Lower lobe of right lung (tissue), 2 donors: ENCODE measurements at places on chromosomes 3 and 15. TPM values are rescaled to one million over a fixed set of nuclear protein-coding genes. Genes with fewer than 3 reads are reported as not detected.
A peak's percentile ranks its signal among the peaks of the same experiment; 100 is the strongest.

Gene SMCO1
- not detected for total RNA-seq

- no peak for DNase-seq
Measured at GRCh38 chr3:194135516-194135805, 487 bp upstream of the HES1 start.

GRCh38 chr3:99825004-99825640 is 7.5 kb downstream of the CMSS1 start:
- no peak for DNase-seq

- DNase-seq, result no peak
Measured at GRCh38 chr15:57919754-57920153, 145.8 kb downstream of the ALDH1A2 start.

DNA sequence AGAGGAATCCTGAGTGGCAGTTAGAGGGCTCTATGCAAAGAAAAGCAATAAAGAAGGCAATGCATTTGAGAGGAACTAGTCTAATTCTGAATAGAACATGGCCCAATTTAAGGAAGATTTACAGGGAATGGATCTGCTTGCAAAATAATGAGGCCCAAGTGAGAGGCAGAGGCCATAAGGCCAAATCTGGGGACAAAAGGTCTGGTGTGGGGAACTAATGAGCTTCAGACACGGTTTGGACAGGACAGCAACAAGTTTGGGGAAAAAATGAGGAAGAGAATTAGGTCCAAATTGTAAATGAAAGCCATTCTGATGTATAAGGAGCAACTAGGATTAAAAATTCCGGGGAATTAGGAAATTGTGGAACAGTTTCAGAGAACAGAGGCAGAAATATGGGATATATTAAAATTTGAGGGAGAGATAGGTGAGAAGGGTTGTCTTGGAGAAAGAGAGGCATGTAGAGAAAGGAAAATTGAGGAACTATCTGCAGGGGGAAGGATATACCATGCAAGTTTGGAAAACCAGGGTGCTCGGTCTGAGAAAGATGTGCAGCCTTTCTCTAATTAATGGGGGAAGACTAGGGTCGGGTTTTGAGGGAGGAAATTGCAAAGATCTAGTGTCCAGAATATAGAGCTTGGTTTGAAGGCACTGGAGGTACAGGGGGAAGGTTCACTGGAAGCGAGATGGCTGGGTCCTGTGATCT is 73.8 kb downstream of the RBPMS2 start:
- DNase-seq, result no peak

DNA sequence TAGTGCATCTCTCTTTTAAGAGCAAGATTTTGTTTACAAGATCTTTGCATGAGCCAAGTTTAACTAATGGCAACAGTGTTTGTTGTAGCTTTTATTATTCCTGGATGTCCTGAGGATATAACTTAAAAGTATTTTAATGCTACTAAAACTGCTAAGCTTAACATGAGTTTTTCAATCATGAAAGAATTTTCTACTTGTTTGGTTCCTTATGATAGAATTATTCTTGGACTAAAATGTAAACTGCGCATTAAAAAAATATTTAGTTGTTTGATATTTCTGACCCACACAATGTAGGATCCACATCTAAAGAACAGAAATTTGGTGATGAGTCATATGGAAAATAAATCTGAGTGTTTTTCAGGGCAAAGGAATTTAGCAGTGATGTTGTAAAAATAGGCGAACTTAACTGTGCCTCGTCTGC is 70.8 kb downstream of the RAP2B start:
- DNase-seq, result no peak

- no peak for DNase-seq
Measured at GRCh38 chr3:48088056-48088748, 72.0 kb upstream of the MAP4 start.

DNA sequence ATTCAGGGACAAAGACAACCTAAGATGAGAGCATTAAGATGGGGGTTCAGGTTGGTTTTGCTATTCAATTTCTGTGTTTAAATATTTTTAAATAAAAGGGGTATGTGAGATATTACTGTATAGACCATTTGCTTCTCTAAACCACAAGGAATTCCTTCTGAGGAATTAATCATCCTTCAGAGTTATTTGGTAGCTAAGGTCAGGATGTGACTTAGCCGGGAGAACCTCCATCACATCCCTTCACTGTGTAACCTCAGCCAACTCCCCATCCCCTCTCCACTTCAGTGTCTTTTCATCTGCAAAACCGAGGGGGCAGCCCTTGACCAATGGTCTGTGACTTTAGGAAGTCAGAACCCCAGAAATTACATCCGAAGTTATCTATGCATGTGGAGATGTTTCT is 48.7 kb upstream of the SKOR1 start:
- DNase-seq, result no peak

- DNase-seq, result no peak
Measured at GRCh38 chr3:64928683-64929082, 240.9 kb upstream of the ADAMTS9 start.

DNA sequence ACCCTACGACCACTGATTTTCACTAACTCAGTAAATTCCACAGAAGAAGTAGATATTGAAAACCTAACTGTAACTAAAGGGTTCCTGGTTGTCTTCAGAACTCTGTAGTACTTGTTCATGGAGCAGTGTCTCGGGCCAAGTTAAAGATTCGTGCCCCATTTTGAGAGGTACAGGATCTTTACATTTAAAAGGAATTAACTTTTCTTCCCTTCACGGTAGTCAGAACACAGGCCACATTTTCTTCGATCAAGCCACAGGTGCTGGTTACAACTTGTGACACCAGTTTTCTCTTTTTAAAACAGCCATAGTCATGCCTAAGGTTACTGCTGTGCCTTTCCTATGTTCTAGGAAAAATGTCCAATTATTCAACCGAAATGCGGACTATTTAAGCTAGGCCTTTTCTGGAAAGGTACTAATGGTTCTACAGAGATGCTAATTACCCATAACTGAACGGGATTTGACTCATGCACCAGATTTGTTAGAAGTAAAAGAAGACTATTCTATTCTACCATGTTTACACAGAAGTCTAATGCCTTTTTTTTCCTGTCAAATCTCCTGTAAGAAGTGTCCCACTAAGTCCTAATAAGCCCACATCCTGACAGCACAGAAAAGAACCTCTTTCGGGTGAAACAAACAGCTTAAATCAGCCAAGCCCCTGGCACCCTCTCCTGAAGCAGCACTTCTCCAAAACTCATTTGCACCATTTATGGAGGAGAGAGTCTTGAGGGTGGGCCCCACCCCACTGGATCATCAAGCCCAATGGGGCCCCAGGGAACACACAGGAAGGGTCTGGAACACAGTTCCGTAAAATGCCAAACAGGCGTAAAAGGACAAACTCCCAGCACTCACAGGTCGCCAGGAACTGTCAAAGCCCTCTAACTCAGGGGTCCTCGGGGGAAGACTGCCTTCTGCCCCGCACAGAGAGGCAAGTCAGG is 1.9 kb downstream of the LRIG1 start:
- no peak for DNase-seq

DNA sequence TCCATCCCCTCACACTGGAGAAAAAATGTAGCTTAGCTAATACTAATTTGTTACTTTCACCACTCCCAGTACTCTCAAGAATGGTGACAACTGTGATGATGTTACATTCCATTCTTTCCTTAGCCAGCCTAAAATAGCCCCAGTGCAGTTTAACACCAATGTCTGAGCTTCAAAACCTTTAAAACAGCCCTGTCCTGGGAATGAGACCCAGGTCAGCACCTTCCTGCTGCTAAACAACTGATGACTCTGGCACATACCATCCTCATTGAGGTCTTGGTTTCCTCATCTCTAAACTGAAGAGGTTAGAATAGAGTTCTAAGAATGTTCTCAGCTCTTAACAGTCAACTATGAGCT is 3.8 kb downstream of the SCAMP2 start:
- no peak for DNase-seq

Gene ATP8B4
- 9.0 TPM for total RNA-seq

Gene SKIL
- 86.7 TPM for total RNA-seq

GRCh38 chr15:63945838-63946298 is 100.4 kb downstream of the DAPK2 start:
- DNase-seq, result peak; percentile 87

Gene RARB
- 5.6 TPM for total RNA-seq

Gene RNF13
- total RNA-seq, result 138 TPM

Gene DZIP1L
- total RNA-seq, result 19.9 TPM

DNA sequence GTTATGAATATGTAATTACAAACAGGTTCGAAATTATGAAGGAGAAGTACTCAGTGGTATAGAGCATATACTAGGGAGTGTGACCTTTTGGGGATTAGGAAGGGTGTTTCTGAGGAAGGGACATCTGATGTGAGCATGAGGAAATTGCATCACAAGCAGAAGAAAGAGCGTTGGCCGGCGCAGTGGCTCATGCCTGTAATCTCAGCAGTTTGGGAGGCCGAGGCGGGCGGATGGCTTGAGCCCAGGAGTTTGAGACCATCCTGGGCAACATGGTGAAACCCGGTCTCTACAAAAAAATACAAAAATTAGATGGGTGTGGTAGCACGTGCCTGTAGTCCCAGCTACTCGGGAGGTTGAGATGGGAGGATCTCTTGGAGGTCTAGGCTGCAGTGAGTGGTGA is 6.9 kb downstream of the CMTM7 start:
- peak; percentile 79 for DNase-seq

DNA sequence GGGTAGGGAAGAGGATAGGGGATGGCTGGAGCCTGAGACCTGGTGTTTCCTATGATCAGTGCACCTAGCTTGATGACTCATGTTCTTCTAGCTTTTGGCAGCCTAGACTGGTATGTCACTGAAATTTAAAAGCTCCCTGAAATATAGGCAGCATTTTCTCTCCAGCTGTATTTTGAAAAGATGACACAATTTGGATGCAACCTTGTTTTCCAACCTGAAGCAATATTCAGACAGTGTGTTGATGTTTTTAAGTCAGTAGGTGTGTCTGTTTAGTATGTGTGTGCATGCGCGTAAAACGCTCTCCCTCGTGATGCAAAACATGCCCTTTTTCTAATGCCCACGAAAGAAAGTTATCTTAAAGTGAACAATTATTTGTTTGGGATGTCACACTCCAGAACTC is 58.5 kb downstream of the RPL22L1 start:
- DNase-seq, result no peak

DNA sequence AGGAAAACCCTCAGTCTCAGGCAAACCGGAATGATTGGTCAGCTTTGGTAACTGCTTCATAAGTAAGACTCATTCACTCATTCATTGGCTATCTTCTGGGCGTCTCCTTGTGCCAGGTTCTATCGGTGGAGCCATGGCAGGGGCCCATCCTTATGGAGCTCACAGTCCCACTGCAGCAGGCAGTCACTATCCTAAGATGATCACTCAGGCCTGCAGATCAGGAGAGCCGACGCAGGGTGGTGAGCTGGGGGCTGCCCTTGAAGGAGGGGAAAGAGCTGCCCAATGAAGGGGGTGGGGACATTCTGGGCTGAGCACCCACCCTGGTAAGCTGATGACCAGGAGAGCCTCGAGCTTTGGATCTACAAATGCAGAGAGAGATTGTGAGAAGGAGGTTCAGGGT is 20.5 kb upstream of the FGD5 start:
- DNase-seq, result no peak

Gene P4HTM
- total RNA-seq, result 44.0 TPM

DNA sequence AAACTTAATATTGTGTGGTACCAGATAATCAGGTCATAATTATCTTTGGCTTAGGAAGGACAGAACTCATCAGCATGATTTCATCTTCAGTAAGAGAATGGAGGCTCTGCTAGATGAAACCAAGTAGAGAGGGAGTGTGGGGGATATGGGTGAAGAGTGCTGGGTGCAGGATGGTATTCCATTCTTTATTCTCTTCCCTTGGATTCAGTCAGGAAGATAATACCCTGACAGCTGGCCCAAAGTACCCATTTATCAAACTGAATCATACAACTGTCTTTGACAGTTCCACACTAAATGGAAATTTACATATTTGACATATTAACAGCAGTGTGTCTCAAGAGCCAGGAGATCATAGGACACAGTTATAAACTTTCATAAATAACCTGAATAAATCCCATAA is 44.7 kb downstream of the GOLIM4 start:
- no peak for DNase-seq

- DNase-seq, result no peak
Measured at GRCh38 chr3:8972639-8973038, 9.4 kb upstream of the RAD18 start.

DNA sequence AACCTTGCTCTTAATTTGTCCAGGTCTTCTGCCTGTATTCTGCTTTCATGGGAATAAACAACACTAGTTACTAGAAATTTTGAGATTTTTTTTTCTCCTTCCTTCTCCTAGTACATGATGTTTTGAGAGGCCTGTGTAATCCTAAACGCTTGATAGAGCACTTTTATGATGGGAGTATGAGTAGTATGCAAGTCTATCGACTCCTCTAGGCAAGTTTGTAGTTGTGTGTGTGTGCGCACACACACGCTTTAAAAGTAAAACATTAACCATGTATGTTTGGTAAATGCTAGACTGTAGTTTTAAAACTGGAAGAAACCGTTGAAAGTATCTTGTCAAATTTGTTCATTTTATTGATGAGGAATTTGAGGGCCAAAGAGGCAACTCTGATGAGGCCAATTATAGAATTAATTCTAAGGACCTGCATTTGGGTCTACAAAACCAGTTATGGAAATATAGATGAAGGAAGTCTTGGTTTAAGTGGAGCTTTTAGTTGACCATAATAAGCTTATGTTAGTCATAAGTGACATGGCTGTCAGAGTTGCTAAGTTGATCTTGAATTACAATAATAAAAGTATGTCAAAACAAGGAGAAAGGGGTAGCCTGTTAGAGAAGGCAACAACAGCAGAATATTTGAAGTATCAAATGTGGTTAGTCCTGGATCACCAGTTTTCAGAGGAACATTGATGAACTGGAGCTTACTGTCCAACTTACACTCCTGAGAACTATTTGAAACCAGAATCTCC is 47.1 kb downstream of the AKAP13 start:
- DNase-seq, result no peak

DNA sequence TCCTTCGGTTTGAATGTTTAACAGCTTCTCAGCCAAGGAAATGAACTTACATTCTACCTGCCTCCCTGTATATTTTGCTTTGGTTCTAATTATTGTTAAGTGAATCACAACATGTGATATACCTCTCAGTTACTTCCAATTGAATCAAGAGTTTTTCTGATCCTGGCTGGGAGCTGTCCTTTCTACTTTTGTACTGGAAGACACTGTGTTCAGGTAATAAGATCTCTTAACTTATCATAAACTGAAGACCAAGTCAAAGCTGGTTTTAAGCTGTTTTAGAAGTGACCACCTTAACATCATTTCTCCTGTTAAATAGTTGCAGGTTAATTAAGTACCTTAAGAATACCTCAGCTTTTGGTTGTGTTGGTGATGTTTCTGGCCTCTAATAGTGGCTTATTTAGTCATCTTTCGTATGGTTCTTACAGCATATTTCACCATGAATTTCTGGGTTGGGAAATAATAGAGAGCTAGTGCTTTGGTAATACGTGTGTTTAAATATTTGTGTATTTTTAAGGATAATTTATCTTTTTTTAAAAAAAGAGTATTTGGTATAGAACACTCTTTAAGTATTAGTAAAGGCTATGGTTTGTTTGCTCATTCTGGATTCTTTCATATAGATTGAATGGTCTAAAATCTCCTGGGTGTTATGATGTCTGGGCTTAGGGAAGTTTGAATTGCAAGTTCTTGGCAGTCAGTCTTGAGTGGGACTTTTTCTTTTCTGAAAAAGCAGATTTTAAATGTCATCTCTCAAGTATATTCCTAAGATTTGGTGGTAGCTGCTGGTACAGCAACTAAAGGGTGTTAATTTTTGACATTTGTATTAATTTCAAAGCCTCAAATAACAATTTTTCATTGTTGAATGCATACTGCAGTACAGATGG is 1.6 kb downstream of the RAB8B start:
- DNase-seq, result no peak
